ENCODE measurements at places on chromosomes 12 and 14.
A peak's percentile ranks its signal among the peaks of the same experiment; 100 is the strongest.

DNA sequence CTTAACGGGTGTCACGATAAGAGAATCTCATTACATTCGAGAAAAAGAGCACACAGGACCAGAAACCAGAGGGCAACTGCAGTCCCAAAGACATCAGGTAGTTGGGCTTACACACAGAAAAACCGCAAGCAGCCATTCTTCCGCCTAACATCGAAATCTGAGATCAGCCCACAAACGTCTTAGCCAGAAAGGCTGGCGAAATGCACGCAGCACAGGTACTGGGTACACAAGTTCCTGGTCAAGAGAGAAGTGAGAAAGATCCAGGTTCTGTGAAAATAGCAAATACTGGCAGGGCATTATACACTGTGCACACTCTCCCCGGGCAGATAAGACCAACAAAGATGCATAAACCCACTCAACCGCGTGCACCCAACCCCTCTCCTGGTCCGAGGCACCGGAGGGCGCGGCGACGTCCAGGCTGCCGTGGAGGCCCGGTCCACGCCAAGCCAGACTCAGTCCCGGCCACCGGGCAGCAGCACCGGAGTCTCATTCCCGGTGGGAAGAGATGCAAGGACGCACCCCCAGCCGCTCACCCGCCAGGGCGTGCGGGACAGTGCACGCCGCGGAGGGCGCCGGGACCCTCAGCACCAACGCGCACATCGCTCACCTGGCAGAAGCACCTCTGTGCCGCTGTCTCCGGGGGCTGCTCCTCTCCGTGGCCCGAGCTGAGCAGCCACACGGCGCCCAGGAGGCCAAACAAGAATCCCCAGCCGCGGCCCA is 437 bp downstream of the ERO1A start:
- peak; percentile 43 for DNase-seq

DNA sequence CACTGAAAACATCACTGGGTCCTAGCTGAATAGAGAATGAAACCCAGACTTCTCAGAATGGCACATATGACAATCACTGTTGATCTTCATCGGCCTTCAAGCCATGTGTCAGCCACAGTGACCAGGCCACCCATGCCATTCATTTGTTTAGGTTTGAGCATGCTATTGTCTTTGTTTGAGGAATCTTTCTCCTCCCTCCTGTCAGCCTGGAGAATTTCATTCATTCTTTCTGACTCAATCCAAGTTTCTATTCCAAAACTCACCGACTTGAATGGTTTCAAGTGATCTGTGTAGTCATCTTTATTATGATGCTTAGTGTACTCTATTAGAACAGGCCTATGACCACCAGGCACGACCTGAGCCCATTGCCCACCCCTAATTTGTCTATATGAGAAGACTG is 106.3 kb downstream of the ETNK1 start:
- DNase-seq: no peak

GRCh38 chr14:83257466-83258439 is 1724.1 kb upstream of the SEL1L start:
- DNase-seq: no peak

- peak; percentile 97 for DNase-seq
Measured at GRCh38 chr12:118135788-118136558, at the start of gene PEBP1. Gene PEBP1, plus strand, starts transcription at chr12:118136124. Its CDS starts 86 bp downstream, at chr12:118136210.

DNA sequence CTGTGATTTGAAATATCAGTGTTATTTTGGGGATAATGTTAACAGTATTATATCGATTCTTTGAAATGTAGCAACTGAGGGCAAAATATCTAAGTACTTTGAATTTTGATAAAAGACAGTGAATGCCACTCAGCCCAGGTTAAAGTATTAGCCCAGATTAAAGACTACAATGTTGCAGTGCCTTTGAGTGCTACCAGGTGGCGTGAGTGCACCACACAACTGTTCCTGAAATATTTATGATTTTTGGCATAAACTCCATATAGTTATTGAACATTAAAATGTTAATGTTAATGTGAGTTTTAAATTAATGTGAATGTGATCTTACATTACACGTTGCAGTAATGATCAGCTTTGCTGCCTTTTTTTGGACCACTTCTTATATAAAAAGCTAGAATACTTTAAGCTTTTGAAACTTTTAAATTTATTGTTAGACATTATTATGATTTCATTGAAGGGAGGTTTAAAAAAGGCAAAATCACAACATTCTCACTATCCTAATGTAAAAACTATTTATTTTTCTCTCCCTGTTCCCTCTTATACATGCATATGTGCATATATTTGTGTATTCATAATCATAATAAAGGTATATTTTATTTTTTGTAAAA is 22.5 kb downstream of the MRPS35 start:
- DNase-seq: peak; percentile 39

DNA sequence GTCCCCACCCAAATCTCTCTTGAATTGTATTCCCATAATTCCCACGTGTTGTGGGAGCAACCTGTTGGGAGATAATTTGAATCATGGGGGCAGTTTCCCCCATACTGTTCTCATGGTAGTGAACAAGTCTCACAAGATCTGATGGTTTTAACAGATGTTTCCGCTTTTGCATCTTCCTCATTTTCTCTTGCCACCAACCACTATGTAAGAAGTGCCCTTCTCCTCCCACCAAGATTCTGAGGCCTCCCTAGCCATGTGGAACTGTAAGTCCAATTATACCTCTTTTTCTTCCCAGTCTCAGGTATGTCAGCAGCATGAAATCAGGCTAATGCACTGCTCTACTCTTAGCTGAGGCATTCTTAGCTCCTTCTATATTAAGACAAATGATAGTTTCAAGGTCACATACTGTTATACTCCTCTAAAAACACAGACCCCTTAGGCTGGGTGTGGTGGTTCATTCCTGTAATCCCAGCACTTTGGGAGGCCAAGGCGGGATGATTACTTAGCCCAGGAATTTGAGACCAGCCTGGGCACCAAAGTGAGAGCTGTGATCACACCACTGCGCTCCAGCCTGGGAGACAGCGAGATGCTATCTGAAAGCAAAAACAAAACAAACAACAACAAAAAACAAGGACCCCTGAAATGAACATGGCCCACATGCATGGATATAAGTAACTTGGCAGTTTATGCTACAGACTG is 3.6 kb downstream of the SCAF11 start:
- no peak for DNase-seq

DNA sequence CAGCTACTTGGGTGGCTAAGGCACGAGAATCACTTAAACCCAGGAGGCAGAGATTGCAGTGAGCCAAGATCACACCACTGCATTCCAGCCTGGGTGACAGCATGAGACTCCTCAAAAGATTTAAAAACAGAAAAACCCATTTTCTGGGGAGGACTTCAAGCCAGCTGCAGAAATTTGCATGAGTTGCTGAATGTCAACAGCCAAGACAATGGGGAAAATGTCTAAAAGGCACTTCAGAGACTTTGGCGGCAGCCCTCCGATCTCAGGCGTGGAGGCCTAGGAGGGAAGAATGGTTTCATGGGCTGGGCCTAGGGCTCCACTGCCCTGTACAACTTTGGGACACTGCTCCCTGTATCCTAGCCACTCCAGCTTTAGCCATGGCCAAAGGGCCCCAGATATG is 177.8 kb upstream of the C14orf180 start:
- DNase-seq: no peak

DNA sequence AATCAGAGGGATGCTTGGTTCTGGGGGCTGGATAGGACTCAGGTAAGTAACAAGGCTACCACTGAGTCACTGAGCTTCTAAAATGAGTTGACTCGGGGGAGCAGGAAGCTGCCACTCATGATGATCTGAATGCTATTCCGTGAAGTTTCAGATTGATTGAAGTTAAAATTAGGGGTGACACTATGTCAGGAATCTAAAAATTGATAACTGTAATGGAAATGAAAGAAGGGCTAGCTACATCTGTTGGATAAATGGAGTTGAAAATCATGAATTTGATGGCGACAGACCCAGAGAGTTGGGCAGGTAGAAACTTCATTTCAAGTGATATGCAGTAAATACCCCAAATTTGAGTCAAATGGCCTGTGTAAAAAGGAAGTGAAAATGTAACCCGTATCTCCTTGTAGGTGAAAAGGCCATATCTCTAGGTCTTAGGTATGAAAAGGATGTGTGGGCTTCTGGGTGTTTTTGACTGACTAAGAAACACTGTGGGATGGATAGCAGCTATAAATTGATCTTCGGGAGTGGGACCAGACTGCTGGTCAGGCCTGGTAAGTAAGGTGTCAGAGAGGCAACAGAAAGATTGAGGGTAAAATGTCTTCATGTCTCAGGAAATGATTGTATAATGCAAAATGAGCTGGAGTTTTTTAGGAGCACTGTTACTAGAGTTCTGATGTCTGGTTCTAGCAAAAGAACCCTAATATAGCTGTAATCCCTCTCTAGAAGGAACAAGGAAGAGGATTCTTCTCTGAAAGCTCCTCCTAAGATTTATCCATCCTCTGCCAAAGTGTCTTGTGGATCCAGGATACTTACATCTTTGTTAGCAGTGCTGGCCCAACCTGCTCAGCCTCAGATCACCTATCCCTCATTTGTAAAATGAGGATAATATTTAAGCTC is 57.3 kb downstream of the DAD1 start:
- peak; percentile 60 for DNase-seq

GRCh38 chr12:93847517-93848474 is 170.6 kb downstream of the CRADD start:
- peak; percentile 73 for DNase-seq

GRCh38 chr12:32450363-32450762 is 51.0 kb downstream of the FGD4 start:
- no peak for DNase-seq

- DNase-seq: no peak
Measured at GRCh38 chr12:71686658-71687025, 760 bp downstream of the TMEM19 start.

DNA sequence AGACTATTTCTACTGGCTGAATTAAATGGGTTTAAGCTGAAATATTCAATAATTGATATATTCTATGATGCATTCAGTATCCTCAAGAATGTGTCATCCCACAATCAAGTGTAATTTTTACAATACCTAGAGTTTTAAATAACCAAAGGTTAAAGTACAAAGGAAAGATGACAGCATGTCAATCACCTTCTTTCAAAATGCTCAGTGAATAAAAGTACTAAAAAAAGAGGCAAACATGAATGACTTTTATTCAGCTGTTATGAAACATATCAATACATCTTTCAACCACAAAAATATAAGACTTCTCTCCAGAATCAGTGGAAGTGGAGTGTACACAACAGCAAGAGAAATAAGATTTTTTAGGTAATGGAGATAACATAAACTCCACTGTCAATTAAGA is 72.0 kb downstream of the NELL2 start:
- no peak for DNase-seq

DNA sequence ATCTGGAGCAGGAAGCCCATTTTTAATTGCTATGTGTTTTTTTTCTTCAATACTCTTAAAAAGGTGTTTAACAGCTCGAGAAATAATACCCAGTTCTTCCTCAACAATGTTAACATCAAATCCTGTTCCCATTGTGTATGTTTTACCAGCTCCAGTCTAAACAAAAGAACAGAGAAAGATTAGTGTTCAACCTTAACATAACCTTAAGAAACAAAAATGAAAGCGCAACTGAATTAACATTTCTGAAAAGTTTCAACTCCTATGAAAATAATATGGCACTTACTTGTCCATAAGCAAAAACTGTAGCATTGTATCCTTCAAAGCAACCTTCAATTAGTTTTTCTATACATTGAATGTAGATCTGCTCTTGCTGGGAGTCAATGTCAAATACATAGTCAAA is 73.2 kb downstream of the KIF21A start:
- DNase-seq: peak; percentile 8

DNA sequence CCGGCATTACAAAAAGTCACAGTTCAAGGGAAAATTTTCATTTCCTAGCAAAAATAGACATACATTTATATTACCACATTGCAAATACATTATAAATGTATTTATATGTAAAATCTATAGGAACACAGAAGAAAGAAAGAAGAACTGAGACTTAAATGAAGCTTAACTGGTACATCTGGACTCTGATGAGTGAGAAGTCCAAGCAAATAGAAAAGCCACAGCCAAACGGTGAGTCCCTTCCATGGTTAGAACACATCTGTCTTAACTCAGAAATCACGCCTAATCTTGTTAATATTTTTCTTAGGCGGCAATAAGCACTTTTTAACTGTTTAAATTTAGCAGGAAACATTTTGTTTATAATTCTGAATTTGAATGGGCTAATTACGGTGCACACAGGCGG is 9.4 kb upstream of the KLRB1 start:
- no peak for DNase-seq

DNA sequence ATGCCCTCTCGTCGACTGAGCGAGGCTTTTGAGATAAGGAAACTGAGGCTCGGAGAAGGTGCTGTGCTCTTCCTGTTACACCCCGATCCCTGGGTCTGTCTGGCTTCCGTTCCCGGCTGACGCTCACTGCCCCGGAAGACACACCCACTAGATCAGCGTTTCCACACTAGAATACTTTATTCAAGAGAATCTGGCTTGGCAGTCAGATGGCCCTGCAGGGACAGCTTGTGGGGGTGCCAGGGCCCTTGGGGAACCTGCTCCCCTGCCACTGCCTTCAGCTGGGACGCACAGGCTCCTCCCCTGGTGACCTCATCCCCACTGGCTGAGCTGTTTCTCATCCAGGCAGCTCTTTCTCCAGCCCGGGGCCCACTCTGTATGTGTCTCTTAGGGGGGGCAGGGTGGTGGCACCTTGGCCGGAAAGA is 13.7 kb downstream of the PGF start:
- peak; percentile 79 for DNase-seq

GRCh38 chr14:95255013-95255412 is 64.7 kb downstream of the CLMN start:
- DNase-seq: peak; percentile 52

GRCh38 chr12:33795536-33795935 is 226.8 kb upstream of the ALG10 start:
- no peak for DNase-seq

All from GM10248 (cell line).